Left cardiac atrium (tissue), 4 donors: ENCODE measurements at places on chromosomes 11 and 22. TPM values are rescaled to one million over a fixed set of nuclear protein-coding genes. Genes with fewer than 3 reads are reported as not detected.

Gene OR4D5
- not detected for total RNA-seq

DNA sequence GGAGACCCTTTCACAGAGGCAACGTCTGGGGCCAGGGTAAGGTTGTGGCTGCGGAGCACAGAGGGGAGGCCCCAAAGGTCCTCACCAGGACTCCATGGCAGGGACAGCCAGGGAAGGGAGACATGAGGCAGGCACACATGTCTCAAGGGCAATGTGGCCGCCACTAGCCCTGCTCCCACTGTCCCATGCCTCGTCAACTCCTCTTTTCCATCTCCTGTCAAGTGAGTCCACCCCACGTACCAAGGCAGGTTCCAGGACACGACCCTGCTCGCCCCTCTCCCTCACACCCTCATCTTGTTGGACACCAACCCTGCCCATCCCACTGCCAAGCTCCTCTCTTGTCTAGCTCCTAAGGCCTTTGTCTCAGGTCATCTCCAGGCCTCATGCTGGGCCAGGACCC is 73.2 kb downstream of the RRM1 start:
- DNase-seq = no peak

Gene EMID1
- 1.8 TPM for total RNA-seq

DNA sequence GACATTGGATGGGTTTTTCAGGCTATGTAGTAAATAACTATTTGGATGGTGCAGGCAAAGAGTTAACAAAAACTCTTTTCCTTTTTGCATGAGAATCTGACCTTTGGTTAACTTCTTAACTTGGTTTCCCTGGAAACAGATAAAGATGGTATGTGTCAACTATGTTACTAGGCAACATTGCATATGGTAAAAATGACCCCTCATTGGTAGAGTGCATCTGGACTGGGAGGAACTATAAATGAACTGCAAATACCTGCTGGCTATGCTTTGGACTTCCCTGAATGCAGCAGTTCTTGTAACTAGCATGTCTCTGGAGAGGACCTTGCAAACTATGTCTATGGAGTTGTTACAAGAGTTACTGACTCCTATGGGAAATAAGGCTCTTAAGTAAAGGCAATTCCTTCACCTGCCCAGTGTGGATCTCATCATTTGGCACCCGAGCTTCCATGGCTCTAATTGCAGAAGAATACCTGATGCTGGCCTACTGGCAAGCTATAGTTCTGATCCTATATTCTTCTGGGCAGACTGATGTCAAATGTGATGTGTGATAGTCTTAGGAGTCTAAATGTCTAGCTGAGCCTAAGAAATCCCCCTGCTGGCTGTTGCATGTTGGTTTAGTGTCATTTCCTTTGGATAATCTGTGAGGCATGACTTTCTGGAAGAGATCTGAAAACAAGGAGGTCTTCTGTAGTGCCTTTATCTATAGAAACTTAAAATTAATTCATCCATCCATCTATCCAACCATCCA is 126.7 kb upstream of the MTMR2 start:
- DNase-seq = no peak

DNA sequence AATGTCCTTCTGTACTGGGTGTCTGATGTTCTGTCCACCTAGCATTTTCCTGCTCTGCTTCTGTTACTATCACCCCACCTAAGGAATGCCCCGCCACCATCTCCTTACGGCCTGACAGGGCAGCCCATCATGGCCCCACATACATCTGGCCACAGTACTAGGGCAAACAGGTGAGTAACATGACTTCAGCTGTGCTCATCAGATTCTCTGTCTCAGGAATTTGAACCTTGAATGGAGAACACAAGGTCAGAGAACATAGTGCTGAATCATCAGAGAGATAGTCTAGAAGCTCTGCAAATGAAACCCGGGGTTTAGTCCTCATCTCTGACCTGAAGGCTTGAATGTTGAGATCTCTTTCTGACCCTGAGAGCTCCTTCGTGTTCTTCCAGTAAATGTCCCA is 32.4 kb downstream of the ZC3H12C start:
- DNase-seq = no peak

DNA sequence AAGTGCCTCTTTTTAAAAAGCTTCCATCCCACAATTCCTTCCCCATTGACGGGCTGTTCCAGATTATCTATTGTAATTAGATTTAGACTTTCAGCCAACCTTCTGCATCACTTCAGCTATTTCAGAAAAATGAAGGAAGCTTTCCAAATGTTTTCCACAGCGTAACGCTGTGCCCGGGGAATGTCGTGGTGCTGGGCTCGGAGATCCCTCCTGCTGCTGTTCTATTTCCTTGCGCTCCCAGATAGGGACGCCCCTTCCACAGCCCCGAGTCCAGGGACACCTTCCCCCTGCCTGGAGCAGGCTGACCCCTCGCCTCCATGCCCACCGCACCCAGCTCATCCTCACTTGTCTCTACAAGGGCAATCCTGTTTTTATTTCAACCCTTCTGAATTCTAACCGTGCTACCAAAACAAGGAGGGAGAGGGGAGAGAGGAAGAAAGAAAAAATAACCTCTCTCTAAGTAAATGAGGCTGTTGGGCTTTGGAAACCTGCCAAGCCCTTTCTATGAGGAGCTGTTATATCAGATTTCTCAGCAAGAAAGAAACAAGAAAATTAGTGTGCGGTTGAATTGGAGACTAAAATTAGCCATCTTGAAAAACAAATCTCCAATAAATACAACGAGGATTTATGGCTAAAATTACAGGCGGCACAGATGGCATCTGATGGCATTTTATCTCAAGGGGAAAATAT is 366.9 kb downstream of the BRD1 start:
- no peak for DNase-seq

Gene GPR83
- total RNA-seq = 0.10 TPM

GRCh38 chr22:49962751-49963646 is 2.4 kb downstream of the PIM3 start:
- DNase-seq = peak; percentile 56

- no peak for DNase-seq
Measured at GRCh38 chr11:122004446-122004845, 111.6 kb downstream of the BLID start.

Gene NEFH
- 0.31 TPM for total RNA-seq
